ENCODE measurements at places on chromosomes 2 and 18. TPM values are rescaled to one million over a fixed set of nuclear protein-coding genes. Genes with fewer than 3 reads are reported as not detected.

GRCh38 chr2:137420744-137421143 is 543.5 kb upstream of the HNMT start:
- no peak overlapping the region for H3K4me3 ChIP-seq
- H3K36me3 ChIP-seq, result no peaks in the 10 kb centered on the region
- H3K27ac ChIP-seq, result no peak overlapping the region
- DNase-seq, result peak; percentile 38

UGT1A6 gene
- 2.0 TPM for total RNA-seq

DNA sequence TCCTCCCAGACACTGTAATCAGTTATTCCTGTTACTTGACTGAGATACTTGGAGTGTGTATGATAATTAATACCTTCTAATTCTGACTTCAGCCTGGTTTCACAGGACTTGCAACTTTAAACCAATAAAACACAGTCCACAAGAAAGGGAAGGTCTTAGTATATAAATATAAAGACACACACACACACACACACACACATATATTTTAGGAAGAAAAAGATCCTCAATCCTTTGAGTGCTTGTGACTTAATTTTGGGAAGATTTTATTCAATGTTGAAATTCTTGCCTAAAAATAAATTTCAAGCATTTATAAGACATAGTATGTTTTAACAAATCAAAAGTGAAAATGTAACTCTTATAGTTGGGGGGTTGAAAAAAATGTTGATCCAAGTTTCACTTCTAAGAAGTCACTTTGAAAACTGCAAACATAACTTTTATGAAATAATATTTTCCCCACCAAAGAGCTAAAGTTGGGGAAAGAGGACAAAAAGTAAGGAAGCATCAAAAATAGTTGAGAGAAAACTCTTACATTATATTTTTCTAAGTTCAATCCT is 824 bp upstream of the VPS54 start:
- DNase-seq, result peak; percentile 24
- peak overlapping the region; percentile 39 for H3K27ac ChIP-seq
- H3K4me3 ChIP-seq, result peak overlapping the region; percentile 91
- no peaks in the 10 kb centered on the region for H3K27me3 ChIP-seq
- H3K4me1 ChIP-seq, result peaks cover 23% of the 10 kb centered on the region
- no peaks in the 10 kb centered on the region for H3K36me3 ChIP-seq

FOXI3 gene
- not detected for total RNA-seq

- no peaks in the 10 kb centered on the region for H3K27me3 ChIP-seq
- peaks cover 18% of the 10 kb centered on the region for H3K4me1 ChIP-seq
- H3K4me3 ChIP-seq, result no peak overlapping the region
- H3K36me3 ChIP-seq, result no peaks in the 10 kb centered on the region
- no peak for DNase-seq
Observed at GRCh38 chr2:17644997-17645720, 104.7 kb downstream of the VSNL1 start.

- H3K4me1 ChIP-seq, result no peaks in the 10 kb centered on the region
- no peaks in the 10 kb centered on the region for H3K36me3 ChIP-seq
- DNase-seq, result no peak
- no peak overlapping the region for H3K4me3 ChIP-seq
Observed at GRCh38 chr2:26313446-26313845, 32.5 kb upstream of the SELENOI start.

CNDP1 gene
- not detected for total RNA-seq

- H3K27ac ChIP-seq, result peak overlapping the region; percentile 48
- no peaks in the 10 kb centered on the region for H3K27me3 ChIP-seq
- DNase-seq, result peak; percentile 61
- H3K4me3 ChIP-seq, result peak overlapping the region; percentile 86
Observed at GRCh38 chr2:75560022-75560767, 544 bp downstream of the EVA1A start.

CIB4 gene
- not detected for total RNA-seq

SNRPD1 gene
- 82.2 TPM for total RNA-seq

SELENOI gene
- total RNA-seq, result 22.0 TPM

DNA sequence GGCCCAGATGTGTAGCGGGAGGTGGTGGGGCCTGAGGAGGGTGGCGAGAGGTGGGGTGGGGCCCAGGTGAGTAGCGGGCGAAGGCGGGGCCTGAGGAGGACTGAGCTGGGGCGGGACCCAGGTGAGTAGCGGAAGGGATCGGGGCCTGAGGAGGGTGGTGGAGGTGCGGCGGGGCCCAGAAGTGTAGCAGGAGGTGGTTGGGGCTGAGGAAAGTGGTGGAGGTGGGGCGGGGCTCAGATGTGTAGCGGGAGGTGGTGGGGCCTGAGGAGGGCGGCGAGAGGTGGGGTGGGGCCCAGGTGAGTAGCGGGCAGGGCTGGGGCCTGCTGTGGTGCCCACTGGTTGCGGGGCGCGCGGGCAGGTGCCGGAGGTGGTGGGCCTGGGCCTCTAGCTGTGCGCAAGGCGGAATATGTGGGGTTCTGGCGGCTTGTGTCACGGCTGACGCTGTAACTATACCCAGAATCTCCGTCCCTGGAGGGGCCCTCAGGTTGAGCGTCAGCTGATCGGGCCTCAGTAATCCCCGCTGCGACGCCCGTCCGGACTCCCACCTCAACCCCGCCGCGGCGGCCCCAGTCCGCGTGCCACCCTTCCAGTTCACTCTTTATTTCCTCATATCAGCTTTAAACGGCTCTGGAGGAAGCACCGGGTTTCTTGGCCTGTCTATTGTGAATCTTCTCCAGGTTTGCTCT is 866 bp upstream of the SF3B6 start:
- H3K27me3 ChIP-seq, result no peaks in the 10 kb centered on the region
- H3K4me1 ChIP-seq, result peaks cover 13% of the 10 kb centered on the region
- H3K36me3 ChIP-seq, result peaks cover 18% of the 10 kb centered on the region
- peak overlapping the region; percentile 49 for H3K27ac ChIP-seq

DNA sequence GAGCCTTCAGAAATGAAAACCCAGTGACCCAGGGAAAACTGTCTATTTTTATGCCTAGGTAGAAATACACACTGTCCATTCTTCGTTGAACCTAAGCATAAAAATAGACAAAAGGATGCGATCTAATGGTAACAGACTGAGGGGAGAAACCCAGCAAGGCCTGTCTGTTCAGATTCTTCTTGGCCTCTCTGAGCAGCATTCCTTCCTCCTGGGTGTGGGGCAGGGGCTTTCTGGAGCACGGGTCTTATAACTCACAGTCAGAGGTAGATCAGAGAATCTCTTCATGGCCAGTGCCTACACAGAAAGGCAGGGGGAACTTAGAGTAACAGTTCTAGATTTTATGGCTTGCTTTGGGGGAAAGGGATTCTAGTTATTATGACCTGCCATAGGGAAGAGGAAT is 56.0 kb downstream of the PKDCC start:
- no peak for DNase-seq
- no peak overlapping the region for H3K27ac ChIP-seq
- H3K27me3 ChIP-seq, result no peaks in the 10 kb centered on the region
- peaks cover 12% of the 10 kb centered on the region for H3K4me1 ChIP-seq

- H3K4me3 ChIP-seq, result no peak overlapping the region
- no peaks in the 10 kb centered on the region for H3K4me1 ChIP-seq
- H3K36me3 ChIP-seq, result no peaks in the 10 kb centered on the region
- H3K27me3 ChIP-seq, result peaks cover 12% of the 10 kb centered on the region
- DNase-seq, result no peak
Observed at GRCh38 chr18:78006006-78006773, 756.5 kb downstream of the GALR1 start.

DNA sequence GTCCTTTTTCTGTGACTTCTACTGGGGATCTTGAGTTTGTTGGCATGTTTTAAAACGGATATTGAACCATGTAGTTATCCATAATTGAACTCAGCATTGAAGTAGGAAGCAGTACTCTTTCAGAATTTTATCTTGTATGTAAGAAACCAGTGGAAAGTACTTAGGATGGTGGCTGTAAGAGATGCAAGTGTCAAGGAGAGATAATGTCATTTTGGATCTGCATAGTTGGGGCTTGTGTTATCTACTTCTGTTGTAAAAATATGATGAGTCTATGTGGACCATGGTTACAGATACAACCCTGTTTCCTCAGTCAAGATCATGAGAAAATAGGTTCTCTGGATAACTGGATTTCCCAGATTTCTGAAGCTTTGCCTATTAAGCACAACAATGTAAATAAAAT is 113.7 kb downstream of the NAB1 start:
- H3K27ac ChIP-seq, result no peak overlapping the region
- no peaks in the 10 kb centered on the region for H3K36me3 ChIP-seq
- H3K27me3 ChIP-seq, result no peaks in the 10 kb centered on the region

GRCh38 chr2:103773884-103774283 is 1012.1 kb downstream of the TMEM182 start:
- peak; percentile 72 for DNase-seq
- H3K4me1 ChIP-seq, result 0 out of 2 replicates have a peak, but pooled peaks cover 4% of the 10 kb centered on the region
- H3K36me3 ChIP-seq, result no peaks in the 10 kb centered on the region
- no peak overlapping the region for H3K27ac ChIP-seq
- 0 out of 2 replicates have a peak, but pooled peaks cover 7% of the 10 kb centered on the region for H3K27me3 ChIP-seq
- no peak overlapping the region for H3K4me3 ChIP-seq

- H3K4me3 ChIP-seq, result no peak overlapping the region
- H3K36me3 ChIP-seq, result no peaks in the 10 kb centered on the region
- peaks cover 54% of the 10 kb centered on the region for H3K27me3 ChIP-seq
- H3K4me1 ChIP-seq, result no peaks in the 10 kb centered on the region
- no peak for DNase-seq
- H3K27ac ChIP-seq, result no peak overlapping the region
Observed at GRCh38 chr2:177141866-177142265, 70.7 kb upstream of the HNRNPA3 start.

GRCh38 chr2:99420031-99420430 is 69.8 kb downstream of the REV1 start:
- no peak overlapping the region for H3K27ac ChIP-seq
- H3K27me3 ChIP-seq, result no peaks in the 10 kb centered on the region
- DNase-seq, result peak; percentile 19
- H3K4me1 ChIP-seq, result peaks cover 7% of the 10 kb centered on the region

EN1 gene
- total RNA-seq, result 2.3 TPM

SERPINB3 gene
- 5.6 TPM for total RNA-seq

DNA sequence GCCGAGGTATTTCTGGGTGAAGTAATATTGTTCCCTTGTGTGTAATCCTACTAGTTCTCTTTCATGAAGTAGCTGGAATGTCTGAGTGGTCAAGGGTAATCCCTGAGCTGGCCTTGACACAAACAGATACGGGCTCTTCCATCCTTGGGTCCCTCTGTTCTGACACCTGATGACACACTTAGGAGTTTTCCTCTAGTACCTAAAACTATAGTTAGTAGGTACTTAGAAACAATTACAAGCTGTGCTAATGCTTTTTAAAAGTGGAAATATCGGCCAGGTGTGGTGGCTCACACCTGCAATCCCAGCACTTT is 59.2 kb upstream of the IL1R1 start:
- no peak for DNase-seq
- no peak overlapping the region for H3K4me3 ChIP-seq
- H3K4me1 ChIP-seq, result peaks cover 11% of the 10 kb centered on the region
- no peaks in the 10 kb centered on the region for H3K27me3 ChIP-seq

GRCh38 chr18:76528477-76529432 is 33.7 kb upstream of the ZNF516 start:
- H3K4me1 ChIP-seq, result no peaks in the 10 kb centered on the region
- DNase-seq, result no peak
- no peak overlapping the region for H3K27ac ChIP-seq
- H3K4me3 ChIP-seq, result no peak overlapping the region
- peaks cover 73% of the 10 kb centered on the region for H3K27me3 ChIP-seq
- H3K36me3 ChIP-seq, result no peaks in the 10 kb centered on the region

DNA sequence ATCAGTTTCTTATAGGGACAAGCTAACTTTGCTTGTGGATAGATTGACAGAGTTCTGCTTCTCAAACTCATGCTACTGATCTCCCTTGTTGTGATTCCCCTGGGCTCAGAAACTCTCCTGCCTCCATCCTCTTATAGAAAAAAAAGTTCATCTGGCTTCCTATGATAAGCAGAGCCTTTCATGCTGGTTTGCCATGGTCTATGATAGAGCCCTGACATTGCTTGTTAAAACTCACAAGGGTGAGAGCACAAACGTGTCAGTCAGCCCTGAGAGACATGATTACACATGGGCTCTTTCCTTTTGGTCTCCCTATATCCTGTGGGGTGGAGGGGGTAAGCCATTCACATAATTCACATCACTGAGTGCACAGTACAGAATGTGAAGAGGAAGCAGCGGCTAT is 121.8 kb downstream of the TDRD15 start:
- H3K36me3 ChIP-seq, result no peaks in the 10 kb centered on the region
- no peak overlapping the region for H3K4me3 ChIP-seq
- DNase-seq, result no peak
- no peaks in the 10 kb centered on the region for H3K4me1 ChIP-seq
- H3K27ac ChIP-seq, result no peak overlapping the region

SCN2A gene
- total RNA-seq, result 0.46 TPM

DNA sequence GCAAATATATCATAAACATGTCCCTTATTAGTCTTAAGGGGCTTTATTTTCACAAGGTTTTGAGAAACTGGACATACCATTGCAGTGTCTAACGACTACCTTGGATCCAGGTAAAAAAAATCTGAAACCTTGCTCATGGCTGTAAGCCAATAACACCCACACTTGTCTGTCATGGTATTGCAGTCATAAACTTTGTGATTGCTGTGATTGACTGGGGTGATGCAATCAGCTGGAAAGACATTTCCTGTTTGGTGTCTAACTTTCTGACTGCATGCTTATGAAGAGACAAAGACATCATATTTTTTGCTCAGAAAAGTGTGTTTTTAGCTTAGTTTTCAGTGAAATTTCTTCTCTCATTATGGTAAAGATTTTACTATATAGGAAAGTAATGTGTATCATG is 635.0 kb downstream of the TSN start:
- H3K27me3 ChIP-seq, result no peaks in the 10 kb centered on the region
- no peak overlapping the region for H3K27ac ChIP-seq
- H3K4me1 ChIP-seq, result no peaks in the 10 kb centered on the region
- peak; percentile 53 for DNase-seq
- no peak overlapping the region for H3K4me3 ChIP-seq
- H3K36me3 ChIP-seq, result no peaks in the 10 kb centered on the region

GRCh38 chr18:76102156-76102555 is 392.9 kb downstream of the ZNF516 start:
- no peak overlapping the region for H3K27ac ChIP-seq
- DNase-seq, result no peak

GRCh38 chr2:232659359-232659758 is 26.0 kb downstream of the EFHD1 start:
- no peaks in the 10 kb centered on the region for H3K27me3 ChIP-seq
- no peak for DNase-seq
- H3K4me3 ChIP-seq, result no peak overlapping the region
- H3K36me3 ChIP-seq, result no peaks in the 10 kb centered on the region
- no peak overlapping the region for H3K27ac ChIP-seq
- H3K4me1 ChIP-seq, result no peaks in the 10 kb centered on the region

DNA sequence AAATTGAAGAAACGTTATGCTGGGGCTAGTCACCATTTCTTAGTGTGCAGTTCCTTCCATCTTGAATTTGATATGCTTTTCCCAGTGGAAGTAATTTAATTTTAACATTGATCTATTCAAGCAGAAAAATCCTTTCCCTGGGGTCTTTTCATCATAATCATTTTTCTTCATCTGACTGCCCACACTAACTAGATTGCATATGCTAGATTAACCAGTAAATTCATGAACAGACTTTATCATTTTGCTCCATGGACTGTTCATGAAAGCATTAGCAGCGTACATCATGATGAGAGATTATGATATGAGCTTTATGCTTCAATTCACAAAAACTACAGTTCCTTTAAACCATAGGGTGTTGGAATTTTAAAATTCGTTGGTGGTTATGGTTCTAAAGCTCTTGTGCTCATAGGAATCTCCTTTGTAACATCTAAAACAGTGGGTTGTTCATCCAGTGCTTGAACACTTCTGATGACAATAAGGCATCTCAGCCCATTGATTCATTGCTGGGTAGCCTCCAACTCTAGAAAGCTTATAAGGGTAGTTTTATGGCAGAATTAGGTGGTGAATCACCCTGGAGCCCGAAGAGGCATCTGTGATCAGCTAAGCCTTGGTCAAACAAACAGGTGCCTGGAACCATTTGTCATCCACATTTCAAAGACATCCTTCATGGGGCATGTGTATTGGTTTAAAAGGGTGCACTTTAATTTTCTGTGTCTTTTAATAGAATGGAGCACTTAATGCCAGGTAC is 77.2 kb upstream of the NDUFV2 start:
- no peaks in the 10 kb centered on the region for H3K27me3 ChIP-seq
- no peak overlapping the region for H3K27ac ChIP-seq
- no peaks in the 10 kb centered on the region for H3K36me3 ChIP-seq

RGPD8 gene
- 8.4 TPM for total RNA-seq
